ENCODE measurements at places on chromosomes 3 and 15.
A peak's percentile ranks its signal among the peaks of the same experiment; 100 is the strongest.

- no peak for DNase-seq
These were observed 2.3 kb downstream of the CYP8B1 start for GRCh38 chr3:42873221-42873982.

DNA sequence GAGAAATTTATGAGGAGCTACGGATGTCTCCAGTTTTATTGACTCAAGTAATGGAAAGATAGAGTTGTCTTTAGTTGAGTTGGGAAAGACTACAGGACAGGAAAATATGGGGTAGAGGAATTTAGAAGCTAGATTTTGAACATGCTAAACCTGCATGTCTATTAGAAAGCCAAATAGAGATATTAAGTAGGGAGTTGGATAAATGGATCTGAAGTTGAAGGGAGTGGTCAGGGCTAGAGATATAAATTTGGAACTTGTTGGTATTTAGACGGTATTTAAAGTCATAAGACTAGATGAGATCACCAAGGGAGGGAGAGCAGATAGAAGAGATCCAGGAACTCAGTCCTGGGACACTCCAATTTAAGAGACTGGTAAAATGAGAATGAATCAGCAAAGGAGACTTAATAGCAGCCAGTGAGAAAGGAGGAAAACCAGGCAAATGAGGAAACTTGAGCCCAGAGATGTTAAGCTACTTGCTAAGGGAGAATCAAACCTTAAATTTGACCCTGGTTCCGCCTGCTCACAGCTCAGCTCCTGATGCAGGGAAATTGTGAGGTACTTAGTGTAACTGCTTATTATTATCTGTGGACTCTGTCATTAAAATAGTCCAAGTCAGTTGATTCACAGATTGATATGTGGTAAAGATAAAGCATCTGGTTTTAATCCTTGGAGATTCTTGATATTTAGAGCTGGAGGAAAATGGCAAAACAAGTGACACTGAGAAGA lies 35.8 kb downstream of the ABI3BP start:
- peak; percentile 66 for DNase-seq

- DNase-seq = no peak
These were observed 42.4 kb downstream of the MYO5A start for GRCh38 chr15:52486003-52486996.

- DNase-seq = no peak
These were observed 208.3 kb upstream of the SLITRK3 start for GRCh38 chr3:165404357-165405027.

DNA sequence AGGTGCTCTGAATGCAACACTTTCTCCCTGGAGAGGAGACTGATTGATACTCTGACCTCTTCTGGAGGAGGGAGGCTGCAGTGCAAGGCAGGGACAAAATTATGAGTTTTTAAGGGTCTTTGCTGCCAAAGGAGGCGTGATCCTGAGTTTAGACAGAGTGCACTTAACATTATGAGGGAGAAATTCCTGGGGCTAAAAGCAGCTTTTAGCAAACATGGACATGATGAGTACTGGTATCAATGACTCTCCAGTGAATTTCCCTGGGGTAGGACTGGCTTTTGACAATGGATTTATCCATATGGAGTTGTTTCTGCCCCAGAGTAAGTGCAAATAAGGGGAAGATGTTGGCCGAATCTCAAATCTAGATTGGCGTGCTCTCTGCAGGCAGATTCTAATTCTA lies 133.1 kb downstream of the THSD4 start:
- no peak for DNase-seq

DNA sequence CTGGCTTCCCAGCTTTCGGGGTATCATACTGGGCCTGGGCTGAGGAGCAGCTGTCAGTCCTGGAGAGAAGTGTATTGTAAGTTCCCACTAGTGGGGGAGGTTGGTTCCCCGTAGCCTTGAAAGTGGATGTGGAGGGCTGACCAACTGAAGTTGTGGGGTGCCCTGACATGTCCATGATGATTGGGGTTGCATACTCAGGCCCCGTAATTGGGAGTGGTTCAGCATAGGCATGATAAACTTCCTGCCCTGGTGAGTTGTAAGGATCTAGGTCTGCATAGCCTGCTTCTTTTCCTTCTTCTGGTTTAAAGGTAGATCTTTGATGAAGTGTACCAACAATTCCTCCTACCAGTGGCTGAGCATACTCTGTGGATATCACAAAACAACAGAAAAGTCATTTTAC lies 36.3 kb downstream of the ST3GAL6 start:
- no peak for DNase-seq

- no peak for DNase-seq
These were observed 131.3 kb upstream of the KCNMB2 start for GRCh38 chr3:178404961-178405360.

GRCh38 chr3:119324899-119325298 lies 30.7 kb downstream of the ARHGAP31 start:
- no peak for DNase-seq

Data from GM03348 (cell line).